ENCODE measurements at places on chromosomes 4 and X. TPM values are rescaled to one million over a fixed set of nuclear protein-coding genes. Genes with fewer than 3 reads are reported as not detected.

DNA sequence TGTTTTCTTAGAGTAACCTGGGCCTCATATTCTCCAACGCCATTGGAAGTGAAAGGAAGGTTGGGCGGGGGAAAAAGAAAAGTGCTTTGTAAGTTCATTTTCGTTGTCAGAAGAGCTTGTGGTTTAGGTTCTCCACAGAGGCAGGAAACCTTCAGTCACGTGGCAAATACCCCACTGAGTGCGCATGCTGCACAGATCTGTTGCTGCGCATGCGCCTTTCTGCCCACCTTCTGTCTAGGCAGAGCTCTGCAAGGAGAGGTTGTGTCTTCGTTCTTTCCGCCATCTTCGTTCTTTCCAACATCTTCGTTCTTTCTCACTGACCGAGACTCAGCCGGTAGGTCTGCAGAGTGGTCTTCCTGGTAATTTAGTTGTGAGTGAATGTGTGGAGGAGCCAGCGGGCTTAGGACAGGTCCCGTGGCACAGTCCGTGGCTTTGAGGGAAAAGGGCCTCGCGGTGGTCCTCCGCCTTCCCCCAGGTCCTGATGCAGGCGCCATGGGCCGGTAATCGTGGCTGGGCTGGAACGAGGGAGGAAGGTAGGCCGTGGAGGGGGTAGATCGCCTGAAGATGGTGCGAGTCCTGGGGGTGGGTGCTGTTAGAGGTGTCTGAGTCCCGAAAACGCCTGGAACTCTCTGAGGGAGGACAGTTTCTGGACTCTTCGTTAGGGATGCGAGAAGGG, at the start of gene PAGE5:
PAGE5 (plus strand) TSS at position 228 of the 676 bp plus-strand sequence. CDS start 1,037 bp downstream, outside the sequence.
- DNase-seq, result no peak

DNA sequence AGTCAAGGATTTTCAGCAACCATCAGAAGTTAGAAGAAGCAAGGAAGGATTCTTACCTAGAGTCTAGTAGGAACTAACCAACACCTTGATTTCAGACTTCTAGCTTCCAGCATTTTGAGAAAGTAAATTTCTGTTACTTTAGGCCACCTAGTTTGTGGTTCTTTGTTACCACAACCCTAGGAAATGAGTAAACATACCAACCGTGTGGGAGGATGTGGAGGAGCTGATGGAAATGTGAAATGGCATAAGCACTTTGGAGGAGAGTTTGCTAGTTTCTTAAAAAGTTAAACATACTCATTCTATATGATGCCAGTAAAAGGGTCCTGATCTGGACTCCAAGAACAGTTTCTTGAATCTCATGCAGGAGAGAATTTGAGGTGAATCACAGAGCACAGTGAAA, 679.4 kb downstream of the PDHA2 start:
- DNase-seq, result no peak

KLHL13 gene
- 0.97 TPM for total RNA-seq

ZNF732 gene
- 0.64 TPM for total RNA-seq

FREM3 gene
- total RNA-seq, result not detected

CLDN2 gene
- not detected for total RNA-seq
